ENCODE measurements at places on chromosomes 13 and 19.

DNA sequence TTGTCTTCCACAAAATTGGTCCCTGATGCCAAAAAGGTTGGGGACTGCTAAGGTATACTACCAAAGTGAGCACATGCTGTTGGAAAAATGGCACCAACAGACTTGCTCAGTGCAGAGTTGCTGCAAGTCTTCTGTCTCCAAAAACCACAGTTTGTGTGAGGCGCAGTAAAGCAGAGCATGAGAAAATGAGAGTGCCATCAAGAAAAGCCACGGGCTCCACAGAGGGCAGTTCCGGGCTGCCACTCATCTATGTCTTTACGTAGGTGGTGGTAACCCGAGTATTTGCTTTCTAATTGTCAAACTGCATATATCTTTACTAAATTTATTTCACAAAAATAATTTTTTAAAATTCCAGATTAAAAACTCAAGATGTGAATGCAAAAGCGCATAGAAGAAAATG is 123.8 kb downstream of the RNF17 start:
- DNase-seq: no peak

- DNase-seq: peak; percentile 63
These were observed 1.1 kb upstream of the ARHGAP35 start for GRCh38 chr19:46859637-46860124.

DNA sequence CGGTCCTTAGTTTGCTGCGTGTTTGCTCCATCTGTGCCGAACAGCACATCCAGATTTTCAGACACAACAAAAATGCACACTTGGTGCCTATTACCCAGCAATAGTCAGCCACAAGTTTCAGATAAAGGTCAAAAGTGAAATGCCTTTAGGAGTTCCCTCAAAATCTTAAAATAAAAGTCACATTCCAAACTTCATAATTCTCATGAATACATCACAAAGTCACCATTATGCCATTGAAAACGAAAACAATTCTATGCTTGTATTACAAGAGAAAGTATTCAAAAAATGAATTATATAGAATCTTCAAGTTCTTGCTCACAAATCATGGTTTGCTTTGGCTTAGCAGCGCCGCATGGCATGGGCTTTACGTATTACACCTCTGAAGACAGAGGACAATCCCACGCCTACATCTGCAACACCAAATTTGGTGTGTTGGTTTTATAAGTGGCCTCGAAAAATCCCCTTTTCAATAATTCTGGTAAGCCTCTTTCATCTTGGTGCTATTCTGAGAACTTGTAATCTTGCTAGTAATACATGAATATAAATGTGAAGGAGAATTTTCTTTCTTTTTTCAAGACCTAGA is 26.6 kb downstream of the COL4A1 start:
- DNase-seq: no peak

DNA sequence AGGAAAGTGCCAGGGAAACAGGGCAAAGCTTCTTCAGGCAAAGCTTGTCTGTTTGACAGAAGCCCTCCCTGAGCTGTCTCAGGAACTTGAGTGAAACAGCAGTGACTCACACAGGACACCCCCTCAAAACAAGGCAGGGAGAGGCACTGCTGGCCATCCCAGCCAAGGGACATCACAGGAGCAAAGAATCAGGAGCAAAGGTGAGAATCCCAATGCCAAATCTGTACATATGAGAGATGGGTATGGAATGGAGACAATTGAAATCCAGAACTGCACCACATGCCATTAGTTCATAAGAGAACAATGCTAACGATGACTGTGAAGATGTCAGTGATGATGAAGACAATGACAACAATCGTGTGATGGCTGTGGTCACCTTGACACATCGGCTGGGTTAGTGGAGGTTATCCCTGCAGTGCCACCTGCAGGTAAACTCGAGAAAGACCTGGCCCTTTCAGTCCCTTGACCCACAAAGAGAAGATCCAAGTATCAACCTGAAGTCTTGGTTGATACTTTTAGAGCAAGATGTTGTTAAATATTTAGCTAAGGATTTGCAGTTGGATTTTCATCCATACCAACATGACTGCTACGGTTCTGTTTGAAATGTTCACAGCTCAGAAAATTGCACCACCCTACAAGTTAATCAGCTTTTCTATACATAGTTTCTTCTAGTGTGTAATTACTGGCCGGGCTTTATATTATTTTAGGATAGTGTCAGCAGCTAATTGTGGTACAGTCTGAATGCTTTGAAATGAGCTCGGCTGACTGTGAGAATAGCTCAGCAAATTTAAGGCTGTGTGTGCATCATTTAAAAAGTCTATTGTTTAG is 42.0 kb upstream of the IPO5 start:
- no peak for DNase-seq

GRCh38 chr13:39536906-39537305 is 66.1 kb downstream of the LHFPL6 start:
- no peak for DNase-seq

GRCh38 chr19:19274146-19274545 is 1.0 kb upstream of the TM6SF2 start:
- no peak for DNase-seq
